ENCODE measurements at places on chromosomes 12 and 14.
A peak's percentile ranks its signal among the peaks of the same experiment; 100 is the strongest.

DNA sequence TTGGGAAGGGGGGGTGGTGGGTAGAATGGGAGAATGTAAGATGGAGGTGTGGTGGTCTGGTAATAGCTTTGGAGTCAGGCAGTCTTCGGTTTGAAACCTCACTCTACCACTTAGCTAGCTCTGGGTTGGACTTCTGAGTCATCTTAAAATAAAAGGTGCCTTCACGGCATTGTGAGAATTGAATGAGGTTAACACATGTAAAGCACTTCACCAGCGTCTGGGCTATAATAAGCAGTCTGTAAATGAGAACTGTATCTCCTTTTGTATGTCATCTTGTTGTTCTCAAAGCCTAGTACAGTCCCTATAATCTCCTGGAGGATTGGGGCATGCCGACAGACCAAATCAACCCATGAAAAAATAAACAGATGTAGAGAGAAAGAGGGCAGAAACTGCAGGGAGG lies 11.2 kb downstream of the C2CD5 start:
- no peak for DNase-seq

DNA sequence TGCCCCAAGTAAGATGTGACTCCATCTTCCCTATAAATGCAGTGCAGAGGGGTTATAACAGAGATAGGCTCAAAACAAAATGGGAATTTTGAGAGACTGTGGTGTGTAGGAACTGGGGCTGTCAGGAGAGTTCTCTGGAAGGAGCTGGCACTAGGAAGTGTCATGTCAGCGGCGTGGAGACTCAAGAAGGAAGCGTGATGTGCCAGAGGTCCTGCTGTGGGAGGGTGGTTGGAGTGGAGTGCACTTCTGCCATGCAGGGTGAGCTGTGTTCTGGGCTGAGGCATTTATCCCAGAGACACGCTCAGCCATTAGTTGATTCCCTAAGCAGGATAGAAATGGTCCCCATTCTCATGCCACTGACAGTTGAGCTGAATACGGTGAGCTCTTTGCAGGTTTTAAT lies 19.0 kb downstream of the GLT1D1 start:
- no peak for DNase-seq

- DNase-seq = no peak
Measured at GRCh38 chr12:132163041-132163910, 19.0 kb downstream of the NOC4L start.

DNA sequence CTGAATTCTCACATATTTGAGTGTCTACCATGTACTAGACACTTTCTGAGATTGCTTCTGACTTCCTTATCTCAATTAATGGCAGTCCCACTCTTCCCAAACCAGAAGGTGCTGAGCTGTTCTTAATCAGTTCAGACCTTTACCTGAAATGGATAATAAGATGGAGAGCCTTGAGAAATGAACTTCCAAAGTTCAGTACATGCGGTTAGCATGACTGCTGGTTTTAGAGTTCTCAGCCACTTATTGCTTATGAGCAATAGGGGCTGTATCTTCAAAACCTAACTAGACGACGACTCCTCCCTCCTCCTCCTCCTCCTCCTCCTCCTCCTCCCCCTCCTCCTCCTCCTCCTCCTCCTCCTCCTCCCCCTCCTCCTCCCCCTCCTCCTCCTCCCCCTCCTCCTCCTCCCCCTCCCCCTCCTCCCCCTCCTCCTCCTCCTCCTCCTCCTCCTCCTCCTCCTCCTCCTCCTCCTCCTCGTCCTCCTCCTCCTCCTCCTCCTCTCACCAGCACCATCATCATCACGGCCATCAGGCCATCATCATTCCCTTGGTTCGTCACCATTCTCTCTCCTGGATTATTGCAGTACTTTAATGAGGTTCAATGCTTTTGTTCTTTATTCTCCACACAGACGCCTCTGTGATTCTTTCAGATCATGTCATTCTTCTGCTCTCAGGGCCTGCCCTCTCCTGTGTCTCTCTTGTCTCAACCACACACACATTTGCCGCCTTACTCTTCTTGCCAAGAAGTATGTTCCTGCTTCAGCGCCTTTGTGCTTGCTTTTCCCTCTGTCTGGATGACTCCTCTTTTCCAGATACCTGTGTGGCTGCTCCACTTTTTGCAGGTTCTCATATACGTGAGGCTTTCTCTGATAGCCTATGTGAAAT lies 2.7 kb downstream of the PCNX1 start:
- DNase-seq = no peak

- no peak for DNase-seq
Measured at GRCh38 chr14:52748647-52749292, 18.8 kb downstream of the STYX start.

DNA sequence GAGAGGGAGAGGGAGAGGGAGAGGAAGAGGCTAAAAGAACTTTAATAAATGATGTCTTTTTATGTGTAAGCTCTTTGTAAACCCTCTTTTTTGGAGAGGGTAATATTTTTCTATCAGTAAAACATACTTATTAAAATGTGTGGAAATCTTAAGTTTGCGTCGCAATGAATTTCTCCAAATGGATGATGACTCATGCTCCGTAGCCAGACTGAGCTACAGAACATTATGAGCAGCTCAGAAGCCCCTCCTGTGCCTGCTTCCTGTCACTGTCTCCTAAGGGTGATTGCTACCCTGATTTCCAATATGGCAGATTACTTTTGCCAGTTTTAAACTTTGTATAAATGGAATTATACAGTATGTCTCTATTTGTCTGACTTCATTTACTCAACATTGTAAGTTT lies 13.0 kb upstream of the PYGL start:
- no peak for DNase-seq

DNA sequence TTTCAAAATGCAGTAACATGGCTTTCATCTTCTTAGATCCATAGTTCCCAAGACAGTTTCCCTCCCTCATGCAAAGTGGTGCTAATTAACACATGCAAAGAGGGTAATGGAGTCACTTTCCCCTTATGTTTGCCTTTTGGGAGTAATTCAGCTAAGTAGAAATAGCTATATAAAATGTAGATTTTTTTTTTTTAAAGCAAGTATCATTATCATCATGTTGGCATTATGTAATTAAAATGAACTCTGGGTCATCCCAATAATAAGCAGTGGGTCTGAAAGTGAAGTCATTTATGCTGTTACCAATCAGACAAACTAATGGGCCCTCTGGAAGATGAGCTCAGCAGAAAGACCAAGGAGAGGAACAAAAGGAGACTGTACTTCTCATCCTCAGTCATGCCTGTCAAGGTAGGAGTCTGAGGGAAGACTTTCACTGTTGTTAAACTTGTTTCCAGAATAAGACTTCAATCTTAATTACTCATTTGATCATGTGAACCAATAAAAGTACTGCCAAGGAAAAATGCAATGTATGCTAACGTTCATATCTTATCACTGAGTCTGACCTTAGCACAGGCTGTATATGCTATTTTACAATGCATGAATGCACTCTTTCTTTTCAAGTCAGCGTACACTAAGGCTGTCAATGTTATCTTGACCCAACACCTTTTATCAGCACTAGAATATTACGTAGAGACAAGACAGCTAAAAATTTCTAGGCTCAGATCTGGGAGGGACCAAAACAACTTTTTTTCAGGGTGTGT lies 26.8 kb downstream of the AREL1 start:
- no peak for DNase-seq

GRCh38 chr12:68793436-68793835 lies 14.5 kb upstream of the MDM2 start:
- DNase-seq = no peak

- no peak for DNase-seq
Measured at GRCh38 chr14:52111583-52111982, 42.7 kb upstream of the NID2 start.

DNA sequence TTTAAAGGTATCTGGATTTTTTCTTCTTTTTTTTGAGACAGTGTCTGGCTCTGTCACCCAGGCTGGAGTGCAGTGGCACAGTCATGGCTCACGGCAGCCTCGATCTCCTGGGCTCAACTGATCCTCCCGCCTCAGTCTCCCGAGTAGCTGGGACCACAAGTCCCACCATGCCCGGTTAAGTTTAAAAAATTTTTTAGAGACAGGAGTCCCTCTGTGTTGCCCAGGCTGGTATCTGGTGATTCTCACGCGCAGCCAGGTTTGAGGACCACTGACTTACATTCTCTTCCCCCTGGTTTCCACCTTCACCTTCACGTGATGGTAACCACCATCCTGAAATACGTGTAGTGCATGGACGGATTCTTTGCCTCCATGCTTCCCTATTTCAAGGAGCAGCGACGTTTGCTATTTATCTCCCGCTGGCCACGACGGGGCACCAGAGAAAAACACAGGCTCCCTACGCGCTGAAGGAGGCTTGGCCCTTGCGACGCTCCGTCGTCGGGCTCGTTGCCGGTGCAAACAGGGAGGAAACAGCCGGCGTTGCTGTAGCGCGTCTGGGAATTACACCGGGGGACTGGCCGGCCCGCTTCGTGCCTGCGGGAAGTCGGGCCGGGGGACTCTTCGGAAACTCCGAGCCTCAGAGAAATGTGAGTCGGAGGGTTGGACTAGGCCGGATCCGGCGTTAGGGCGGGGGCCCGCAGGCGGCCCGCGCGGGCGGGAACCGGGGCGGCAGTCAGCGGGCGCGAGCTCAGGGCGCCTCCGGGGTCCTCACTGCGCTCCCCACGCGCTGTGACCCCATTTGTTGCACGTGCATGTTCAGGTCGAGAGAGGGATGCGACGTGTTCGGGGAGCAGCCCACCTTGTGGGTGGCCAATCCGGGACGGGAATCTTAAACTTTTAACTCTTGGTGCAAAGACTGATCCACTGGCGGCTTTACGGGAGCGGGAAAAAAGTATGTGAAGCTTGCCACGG lies at the start of gene TCHP:
Gene TCHP (plus strand): TSS at position 492 of the 969 bp plus-strand sequence. CDS start 2,753 bp downstream, outside the sequence.
- DNase-seq = peak; percentile 87

DNA sequence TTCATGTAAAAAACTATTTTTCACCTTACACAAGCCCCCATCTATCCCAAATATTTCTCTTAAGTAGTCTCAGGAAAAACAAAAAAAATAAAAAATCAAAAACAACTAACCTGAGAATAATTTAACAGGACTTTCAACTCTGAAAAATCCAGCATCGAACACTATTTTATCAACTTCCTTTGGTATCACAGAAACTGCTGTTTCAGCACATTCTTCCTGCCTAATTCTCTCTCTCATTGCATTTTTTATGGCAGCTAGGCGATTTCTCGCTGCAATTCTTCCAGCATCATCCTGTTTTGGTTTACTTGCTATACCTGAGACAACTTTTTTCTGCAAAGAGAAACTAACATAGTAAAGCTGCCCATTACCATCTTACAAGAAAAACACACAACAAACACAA lies 29.4 kb downstream of the LGALS3 start:
- no peak for DNase-seq

GRCh38 chr14:75310295-75311111 lies 31.9 kb downstream of the FOS start:
- DNase-seq = no peak

DNA sequence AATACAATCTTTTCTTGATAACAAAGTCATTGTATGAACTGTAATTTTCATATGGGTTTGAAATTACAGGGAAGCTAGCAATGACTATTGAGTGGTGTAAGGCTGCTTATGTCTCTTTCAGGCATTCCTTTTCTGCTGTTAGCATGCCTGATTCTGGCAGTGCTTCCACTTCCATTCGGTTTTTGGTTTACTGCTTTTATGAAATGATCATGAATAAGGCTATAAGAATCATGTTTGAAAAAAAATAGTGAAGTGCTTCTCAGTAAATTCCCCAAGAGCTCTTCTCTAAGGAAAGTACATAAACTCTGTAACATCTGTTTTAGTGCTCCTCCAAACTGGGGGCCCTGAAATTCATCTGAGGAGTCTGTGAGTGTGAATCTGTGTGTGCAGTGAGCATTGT lies 434.0 kb upstream of the RGS6 start:
- DNase-seq = no peak

DNA sequence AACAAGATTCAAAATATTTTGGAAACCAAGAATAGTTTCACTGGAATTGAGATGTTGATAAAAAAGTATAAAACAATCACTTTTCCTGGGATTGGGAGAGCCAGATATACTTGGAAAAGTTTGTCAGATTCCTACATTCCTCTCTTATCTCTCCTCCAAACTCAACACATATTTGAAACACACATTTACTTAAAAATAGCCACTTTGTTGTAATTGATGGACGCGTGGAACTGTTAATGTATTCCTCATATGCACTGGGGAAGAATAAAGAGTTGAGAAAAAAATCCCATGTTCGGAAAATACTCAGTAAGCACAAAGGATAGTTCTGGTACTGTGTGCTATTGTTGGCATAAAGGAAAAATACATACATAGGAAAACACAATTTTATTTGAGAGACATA lies 195.6 kb upstream of the FLRT2 start:
- DNase-seq = no peak

GRCh38 chr14:102241147-102241546 lies 63.8 kb downstream of the MOK start:
- DNase-seq = no peak

- no peak for DNase-seq
Measured at GRCh38 chr14:69617796-69618195, 6.4 kb downstream of the SUSD6 start.

- peak; percentile 9 for DNase-seq
Measured at GRCh38 chr12:96720363-96720705, 186.7 kb upstream of the NEDD1 start.

GRCh38 chr12:100017056-100017455 lies 32.3 kb upstream of the ANKS1B start:
- no peak for DNase-seq

DNA sequence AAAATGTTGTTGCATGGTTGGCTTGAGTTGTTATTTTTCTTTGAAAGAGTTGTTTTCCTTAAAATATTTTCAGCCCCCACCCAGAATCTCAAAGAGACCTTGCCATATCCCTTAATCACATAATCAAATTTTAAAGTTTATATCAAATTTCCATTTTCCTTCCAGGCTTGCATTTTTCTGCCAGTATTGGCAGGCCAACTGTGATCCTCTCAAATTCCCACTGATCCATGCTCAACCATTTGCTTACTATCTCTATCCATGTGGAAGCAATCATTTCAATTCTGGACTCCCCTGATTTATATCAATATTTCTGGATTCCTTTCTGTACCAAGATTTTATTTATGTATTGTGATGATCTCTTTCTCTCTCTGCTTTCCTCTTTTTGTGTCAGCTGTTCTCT lies 64.2 kb upstream of the PYGL start:
- DNase-seq = no peak

GRCh38 chr14:104518659-104519350 lies 60.8 kb upstream of the C14orf180 start:
- DNase-seq = no peak

GRCh38 chr12:92206596-92206995 lies 61.0 kb upstream of the BTG1 start:
- no peak for DNase-seq

GRCh38 chr14:92568621-92569479 lies 55.3 kb downstream of the RIN3 start:
- DNase-seq = peak; percentile 66

GRCh38 chr12:68190301-68190700 lies 30.8 kb upstream of the IFNG start:
- no peak for DNase-seq

DNA sequence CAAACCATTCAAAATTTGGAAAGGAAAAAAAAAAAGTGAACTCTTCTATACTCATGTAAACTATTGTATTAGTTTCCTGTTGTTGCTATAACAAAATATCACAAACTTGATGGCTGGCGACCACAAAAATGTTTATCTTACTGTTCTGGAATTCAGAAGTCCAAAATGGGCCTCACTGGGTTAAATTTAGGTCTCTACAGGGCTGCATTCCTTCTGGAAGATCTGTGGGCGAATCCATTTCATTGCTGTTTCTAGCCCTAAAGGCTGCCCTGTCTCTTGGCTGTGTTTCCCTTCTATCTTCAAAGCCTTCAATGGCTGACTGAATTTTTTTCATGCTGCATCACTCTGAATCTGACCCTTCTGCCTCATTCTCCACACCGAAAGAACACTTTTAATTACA lies 105.1 kb upstream of the NAV3 start:
- DNase-seq = no peak
